A549 treated with GW870086 at 1 μM for 4 hours (cell line): ENCODE measurements at places on chromosomes 4 and X. TPM values are rescaled to one million over a fixed set of nuclear protein-coding genes. Genes with fewer than 3 reads are reported as not detected.

Gene CXCL1
- 8.2 to 9.5 TPM (median 9.2 TPM) in 5 replicates for total RNA-seq

Gene TEX13C
- total RNA-seq = 0.03 TPM in 1 of 5 replicates, not detected in the others

Gene GAB1
- total RNA-seq = 2.0 to 2.9 TPM (median 2.3 TPM) in 5 replicates

Gene L1CAM
- 16.7 to 20.3 TPM (median 17.5 TPM) in 5 replicates for total RNA-seq

Gene TEX11
- total RNA-seq = not detected in 5 replicates

Gene CNGA1
- not detected in 5 replicates for total RNA-seq
